AG08395 (cell line): ENCODE measurements at places on chromosomes 2 and 18.
A peak's percentile ranks its signal among the peaks of the same experiment; 100 is the strongest.

GRCh38 chr2:179729966-179730365 lies 131.4 kb downstream of the ZNF385B start:
- DNase-seq: no peak

DNA sequence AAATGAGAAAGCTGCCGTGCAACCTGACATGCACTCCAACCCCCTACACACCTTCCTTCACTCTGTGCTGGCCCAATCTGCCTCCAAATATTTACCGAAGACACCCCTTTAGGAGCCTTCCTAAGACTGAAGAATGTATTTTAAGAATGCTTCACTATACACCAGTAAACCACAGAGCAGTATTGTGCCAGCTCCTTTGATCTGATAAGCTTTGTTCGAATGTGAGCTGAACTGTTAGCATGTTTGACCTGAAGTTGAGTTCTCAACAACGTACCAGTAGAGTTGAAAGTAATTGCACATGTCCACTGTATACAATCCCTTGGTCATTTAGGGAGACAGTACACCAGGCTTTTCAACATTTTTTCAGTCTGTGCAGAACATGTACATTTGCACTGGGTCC lies 259.2 kb downstream of the TGIF1 start:
- no peak for DNase-seq

- DNase-seq: no peak
Observed at GRCh38 chr2:156845806-156846558, 409.8 kb downstream of the GPD2 start.

GRCh38 chr2:145323512-145323911 lies 803.6 kb upstream of the ZEB2 start:
- DNase-seq: peak; percentile 26

DNA sequence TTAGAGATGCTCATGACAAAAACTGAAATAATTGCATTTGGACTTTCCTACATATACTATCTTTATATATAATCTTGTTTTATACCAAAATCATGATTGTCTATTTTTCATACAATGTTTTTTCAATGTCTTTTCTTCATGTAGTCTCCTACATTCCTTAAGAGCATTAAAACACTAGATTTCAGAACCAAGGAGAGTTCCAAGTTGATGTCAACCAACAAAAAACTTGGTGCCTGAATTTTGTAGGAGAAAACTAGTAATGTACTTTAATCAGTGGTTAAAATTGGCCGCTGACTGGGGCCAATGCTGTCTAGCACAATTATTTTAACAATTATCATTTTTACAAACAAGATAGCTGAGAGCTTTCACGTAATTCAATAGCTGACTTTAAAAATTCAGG lies 678.8 kb downstream of the DCC start:
- no peak for DNase-seq

DNA sequence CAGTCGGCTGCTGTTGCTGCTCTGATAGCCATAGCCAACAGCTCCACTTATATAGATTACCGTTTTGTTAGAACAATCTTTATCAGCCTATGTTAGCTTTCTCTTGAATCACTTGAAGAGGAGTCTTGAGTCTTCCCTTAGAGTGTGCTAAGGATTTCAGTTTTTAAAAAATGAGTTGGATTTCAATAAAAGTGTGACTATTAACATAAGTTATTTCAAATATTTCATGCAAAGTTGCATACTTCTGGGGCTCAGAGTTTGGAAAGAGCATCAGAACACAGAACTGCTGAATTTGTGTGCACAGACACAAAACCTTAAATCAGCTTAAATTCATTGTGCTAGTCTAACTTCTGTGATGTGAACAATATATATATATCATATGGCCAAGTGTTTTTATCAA lies 174.7 kb downstream of the MTX2 start:
- peak; percentile 11 for DNase-seq

- DNase-seq: peak; percentile 15
Observed at GRCh38 chr2:148021059-148021861, at the start of gene MBD5. MBD5 (plus strand) TSS chr2:148021091.
